H9 (cell line): ENCODE measurements at places on chromosomes 7 and 10.

- H3K36me3 ChIP-seq = peaks cover 25% of the 10 kb centered on the region
- H3K4me1 ChIP-seq = peaks cover 12% of the 10 kb centered on the region
- no peaks in the 10 kb centered on the region for H3K27me3 ChIP-seq
- no peak overlapping the region for H3K4me3 ChIP-seq
These were observed 35.2 kb downstream of the VCL start for GRCh38 chr10:74032900-74033655.

DNA sequence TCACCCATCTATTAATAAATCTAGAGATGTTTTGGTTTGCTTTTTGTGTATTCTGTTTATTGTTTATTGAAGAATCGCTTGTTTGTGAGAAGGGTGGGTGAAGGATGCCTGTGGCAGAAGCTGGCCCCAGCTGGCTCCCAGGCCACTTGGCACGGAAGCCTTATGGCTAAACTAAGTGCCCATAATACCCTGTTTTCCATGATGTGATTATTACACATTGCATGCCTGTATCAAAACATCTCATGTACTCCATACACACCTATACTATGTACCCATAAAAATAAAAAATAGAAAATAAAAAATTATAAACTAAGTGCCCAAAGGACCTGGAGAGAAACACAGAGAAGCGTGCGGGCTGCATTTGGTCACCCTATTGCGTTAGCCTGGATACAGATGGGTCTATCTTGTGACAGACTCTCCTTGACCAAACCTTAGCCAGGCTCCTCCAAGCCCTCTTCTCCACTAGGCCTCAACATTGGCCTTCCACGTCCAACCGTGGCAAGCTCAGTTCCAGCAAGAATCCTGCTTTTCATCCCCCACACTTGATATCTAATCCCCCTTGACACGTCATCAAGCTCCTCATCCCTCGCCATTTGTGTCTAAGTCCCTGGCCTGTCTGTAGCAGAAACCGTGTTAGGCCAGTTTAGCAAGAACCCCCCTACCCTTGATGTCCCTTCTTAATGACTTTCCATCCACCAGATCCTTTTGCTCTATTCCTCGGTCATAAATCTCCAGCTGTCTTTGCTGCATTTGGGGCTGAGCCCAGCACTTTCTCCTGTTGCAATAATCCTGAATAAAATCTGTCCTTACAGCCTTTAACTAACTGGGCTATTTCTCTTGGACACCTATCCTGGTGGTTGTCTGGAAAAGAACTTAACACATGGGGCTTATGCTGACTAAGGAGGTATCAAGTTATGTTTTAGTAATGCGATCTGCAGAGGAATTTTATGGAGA lies 245.2 kb downstream of the TNS3 start:
- DNase-seq = no peak
- no peak overlapping the region for H3K4me3 ChIP-seq
- H3K27ac ChIP-seq = no peak overlapping the region
- H3K36me3 ChIP-seq = no peaks in the 10 kb centered on the region
- H3K4me1 ChIP-seq = peaks cover 8% of the 10 kb centered on the region
- no peaks in the 10 kb centered on the region for H3K27me3 ChIP-seq

DNA sequence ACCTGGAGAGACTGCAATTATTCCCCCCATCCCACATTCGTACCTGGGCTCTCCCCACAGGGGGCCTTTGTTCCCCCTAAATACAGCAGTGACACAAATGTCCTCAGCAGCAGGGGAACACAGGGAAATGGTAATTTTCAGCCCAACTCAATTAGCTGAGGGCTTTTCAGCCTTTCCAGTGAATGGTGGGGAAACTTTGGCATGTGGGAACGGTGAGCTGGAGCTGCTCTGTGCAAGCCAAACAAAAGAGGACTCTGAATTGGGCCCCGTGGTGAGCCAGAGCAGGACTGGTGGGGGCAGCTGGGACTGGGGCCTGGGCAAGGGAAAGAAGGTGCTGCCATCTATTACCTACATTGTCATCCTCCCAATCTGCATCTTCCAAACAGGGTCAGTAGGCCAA lies 51.0 kb downstream of the FBXW4 start:
- H3K27ac ChIP-seq = peak overlapping the region; percentile 48
- peaks cover 24% of the 10 kb centered on the region; the same call in 1 of the 2 replicates for H3K4me1 ChIP-seq
- H3K36me3 ChIP-seq = peaks cover 31% of the 10 kb centered on the region
- peak overlapping the region; percentile 30 for H3K4me3 ChIP-seq

DNA sequence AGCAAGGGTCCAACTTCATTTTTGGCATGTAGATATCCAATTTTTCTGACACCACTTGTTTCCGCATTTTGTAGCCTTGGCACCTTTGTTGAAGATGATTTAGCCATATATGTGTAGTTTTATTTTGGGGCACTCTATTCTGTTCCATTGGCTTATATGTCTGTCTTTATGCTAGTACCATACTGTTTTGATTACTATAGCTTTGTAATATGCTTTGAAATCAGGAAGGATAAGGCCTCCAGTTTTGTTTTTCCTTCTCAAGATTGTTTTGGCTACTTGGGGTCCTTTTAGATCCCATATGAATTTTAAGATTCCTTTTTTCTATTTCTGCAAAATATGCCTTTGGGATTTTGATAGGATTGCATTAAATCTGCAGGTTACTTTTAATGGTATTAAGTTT lies 9.5 kb upstream of the BTBD16 start:
- no peak for DNase-seq
- no peak overlapping the region for H3K27ac ChIP-seq
- no peaks in the 10 kb centered on the region; the same call in 1 of the 2 replicates for H3K4me1 ChIP-seq
- no peak overlapping the region for H3K4me3 ChIP-seq
- no peaks in the 10 kb centered on the region for H3K27me3 ChIP-seq

GRCh38 chr7:64892666-64893309 lies 10.3 kb upstream of the ZNF273 start:
- H3K36me3 ChIP-seq = no peaks in the 10 kb centered on the region; the same call in 2 of the 3 replicates
- no peak for DNase-seq
- peaks cover 26% of the 10 kb centered on the region; the same call in 1 of the 2 replicates for H3K27me3 ChIP-seq

GRCh38 chr10:50567384-50567783 lies 56.4 kb downstream of the SGMS1 start:
- no peaks in the 10 kb centered on the region for H3K27me3 ChIP-seq
- no peak overlapping the region for H3K27ac ChIP-seq
- no peaks in the 10 kb centered on the region for H3K36me3 ChIP-seq

GRCh38 chr7:28405662-28406061 lies 6.7 kb upstream of the CREB5 start:
- peaks cover 12% of the 10 kb centered on the region; the same call in 1 of the 2 replicates for H3K27me3 ChIP-seq
- no peaks in the 10 kb centered on the region for H3K4me1 ChIP-seq
- H3K27ac ChIP-seq = no peak overlapping the region
- DNase-seq = no peak
- H3K4me3 ChIP-seq = no peak overlapping the region

GRCh38 chr7:25552998-25553397 lies 324.7 kb upstream of the NPVF start:
- no peak overlapping the region for H3K27ac ChIP-seq
- no peak for DNase-seq
- no peaks in the 10 kb centered on the region for H3K36me3 ChIP-seq
- no peaks in the 10 kb centered on the region for H3K27me3 ChIP-seq

DNA sequence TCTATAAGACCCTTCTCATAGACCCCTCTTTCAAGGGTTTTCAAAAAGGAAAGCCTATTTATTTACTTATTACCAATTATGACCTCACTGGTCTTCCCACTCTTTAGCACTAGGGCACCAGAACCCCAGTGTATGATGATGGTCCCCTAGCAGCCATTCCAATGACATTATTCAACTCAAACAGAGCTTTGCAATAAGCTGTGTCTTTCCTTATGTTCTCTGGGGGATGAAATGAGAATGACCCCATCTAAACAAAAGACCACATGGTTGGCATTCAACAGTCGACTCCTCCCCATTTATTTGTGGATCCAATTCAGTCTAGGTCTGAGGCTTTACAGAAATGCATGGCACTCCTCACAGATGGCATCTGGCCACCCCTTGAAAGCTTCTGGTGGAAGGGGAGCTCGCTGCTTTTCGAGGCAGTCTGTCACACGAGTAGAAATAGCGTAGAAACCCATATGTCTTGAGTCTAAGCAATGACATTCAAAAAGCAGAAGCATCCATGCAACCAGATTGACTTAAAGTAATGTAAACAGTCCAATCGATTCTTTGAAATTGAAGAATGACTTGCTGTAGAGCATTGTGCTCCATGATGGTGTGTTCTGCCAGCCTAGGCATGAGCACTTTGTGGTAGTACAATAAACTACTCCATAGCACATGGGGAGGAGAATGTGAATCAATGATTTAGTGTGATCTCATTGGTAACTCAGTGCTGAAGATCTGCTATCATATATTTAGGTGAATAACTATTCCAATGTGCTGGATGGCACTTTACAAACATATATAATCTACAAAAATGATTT lies 29.8 kb downstream of the NRP1 start:
- H3K36me3 ChIP-seq = no peaks in the 10 kb centered on the region
- H3K4me3 ChIP-seq = no peak overlapping the region; the same call in 2 of the 3 replicates
- no peaks in the 10 kb centered on the region for H3K27me3 ChIP-seq
- no peaks in the 10 kb centered on the region for H3K4me1 ChIP-seq
- no peak overlapping the region for H3K27ac ChIP-seq
- DNase-seq = no peak

DNA sequence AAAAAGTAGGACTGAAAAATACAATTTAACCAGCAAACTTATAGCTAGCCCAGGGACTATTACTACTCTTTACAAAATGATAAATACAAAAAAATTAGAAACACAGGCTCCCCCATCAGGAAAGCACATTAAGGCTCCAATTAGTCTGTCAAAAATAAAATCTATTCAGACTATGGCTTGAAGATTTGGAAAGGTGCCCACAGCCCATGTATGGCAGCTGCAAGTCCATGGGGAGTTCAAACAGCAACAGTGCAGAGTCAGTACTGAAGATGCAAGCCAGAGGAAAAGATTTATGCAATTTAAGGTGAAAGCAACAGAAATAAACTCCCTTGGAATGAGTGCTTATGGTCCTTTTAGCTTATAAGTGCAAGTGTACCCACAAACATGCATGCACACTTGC lies 29.7 kb downstream of the IMMP2L start:
- no peak overlapping the region for H3K27ac ChIP-seq
- H3K4me3 ChIP-seq = no peak overlapping the region
- no peaks in the 10 kb centered on the region for H3K27me3 ChIP-seq
- H3K4me1 ChIP-seq = no peaks in the 10 kb centered on the region

GRCh38 chr7:15424468-15424867 lies 137.3 kb downstream of the AGMO start:
- H3K27me3 ChIP-seq = no peaks in the 10 kb centered on the region
- H3K4me3 ChIP-seq = no peak overlapping the region
- no peak for DNase-seq
- no peak overlapping the region for H3K27ac ChIP-seq
- no peaks in the 10 kb centered on the region for H3K36me3 ChIP-seq

DNA sequence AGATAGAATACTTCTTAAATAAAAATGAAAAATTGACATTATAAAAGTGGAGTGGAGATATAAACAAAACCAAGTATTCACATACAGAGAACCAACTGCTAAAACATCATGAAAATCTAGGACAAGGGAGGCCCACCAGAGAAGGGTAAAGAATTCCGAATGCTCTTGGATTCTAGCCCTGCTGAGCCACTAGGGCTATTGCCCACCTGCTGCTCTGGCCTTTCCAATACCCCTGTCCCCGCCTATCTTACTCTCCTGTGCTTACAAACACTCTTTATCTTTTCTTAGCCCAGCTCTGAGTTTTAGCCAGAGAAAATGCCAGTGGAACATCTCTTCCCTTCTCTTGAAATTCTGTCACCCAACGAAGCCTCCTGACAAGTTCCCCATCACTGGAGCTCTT lies 100.3 kb downstream of the MACC1 start:
- H3K4me3 ChIP-seq = no peak overlapping the region
- DNase-seq = peak; percentile 52
- H3K4me1 ChIP-seq = peaks cover 20% of the 10 kb centered on the region; the same call in 1 of the 2 replicates
- no peaks in the 10 kb centered on the region for H3K27me3 ChIP-seq
- peaks cover 30% of the 10 kb centered on the region for H3K36me3 ChIP-seq
- no peak overlapping the region for H3K27ac ChIP-seq

GRCh38 chr7:124881981-124882380 lies 47.6 kb downstream of the POT1 start:
- no peaks in the 10 kb centered on the region for H3K27me3 ChIP-seq
- H3K4me1 ChIP-seq = no peaks in the 10 kb centered on the region
- no peak overlapping the region for H3K27ac ChIP-seq
- no peaks in the 10 kb centered on the region for H3K36me3 ChIP-seq

DNA sequence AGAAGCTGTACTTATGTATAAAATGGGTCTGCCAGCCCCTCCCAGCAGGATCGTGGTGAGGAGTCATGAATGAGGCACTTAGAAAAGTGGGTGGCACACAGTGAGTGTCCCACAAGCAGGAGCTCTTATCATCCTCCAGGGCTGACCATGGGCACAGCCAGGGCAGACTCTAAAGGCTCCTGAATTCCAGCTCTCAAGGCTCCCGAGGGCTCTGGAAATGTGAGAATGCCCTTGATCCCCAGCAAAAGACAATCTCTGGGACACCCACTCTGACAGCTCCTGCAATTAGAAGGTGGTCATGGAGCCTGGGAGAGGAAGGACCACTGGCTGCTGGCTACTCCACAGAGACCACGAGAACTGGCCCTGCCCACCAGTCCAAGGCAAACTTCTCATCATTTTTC lies 1.6 kb downstream of the VSTM4 start:
- no peak overlapping the region for H3K4me3 ChIP-seq
- peak; percentile 15 for DNase-seq
- H3K36me3 ChIP-seq = no peaks in the 10 kb centered on the region
- H3K4me1 ChIP-seq = no peaks in the 10 kb centered on the region
- H3K27ac ChIP-seq = no peak overlapping the region
- no peaks in the 10 kb centered on the region; the same call in 1 of the 2 replicates for H3K27me3 ChIP-seq

- H3K4me3 ChIP-seq = no peak overlapping the region
- H3K36me3 ChIP-seq = no peaks in the 10 kb centered on the region
- DNase-seq = no peak
- H3K27me3 ChIP-seq = no peaks in the 10 kb centered on the region
These were observed 92.7 kb upstream of the RET start for GRCh38 chr10:42984035-42984610.

- no peaks in the 10 kb centered on the region for H3K4me1 ChIP-seq
- no peak overlapping the region for H3K4me3 ChIP-seq
- DNase-seq = no peak
- no peak overlapping the region for H3K27ac ChIP-seq
- no peaks in the 10 kb centered on the region for H3K27me3 ChIP-seq
- H3K36me3 ChIP-seq = peaks cover 15% of the 10 kb centered on the region
These were observed 37.6 kb downstream of the NDUFB2 start for GRCh38 chr7:140734096-140734495.

DNA sequence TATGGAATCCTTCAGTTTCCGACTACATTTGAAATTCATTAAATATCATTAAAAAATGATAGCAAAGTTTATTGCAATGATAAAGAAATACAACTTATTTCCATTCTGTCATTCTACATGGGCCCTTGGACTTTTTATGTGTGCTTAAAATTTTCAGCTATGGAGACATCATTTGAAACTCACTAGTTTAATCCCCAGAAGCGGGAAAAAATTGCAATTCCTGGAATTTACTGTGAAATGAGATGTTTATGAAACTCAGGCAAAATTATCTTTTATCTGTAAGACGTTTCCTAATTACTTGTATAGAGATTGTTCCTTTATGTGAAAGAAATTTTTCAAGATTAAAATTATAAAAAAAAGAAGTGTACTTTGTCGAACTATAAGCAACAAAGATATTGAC lies 213.4 kb downstream of the PARD3 start:
- peaks cover 2% of the 10 kb centered on the region; the same call in 1 of the 2 replicates for H3K4me1 ChIP-seq
- H3K36me3 ChIP-seq = no peaks in the 10 kb centered on the region; the same call in 2 of the 3 replicates
- no peak overlapping the region for H3K4me3 ChIP-seq
- H3K27ac ChIP-seq = no peak overlapping the region
